ENCODE measurements at places on chromosomes 6 and 20.
A peak's percentile ranks its signal among the peaks of the same experiment; 100 is the strongest.

DNA sequence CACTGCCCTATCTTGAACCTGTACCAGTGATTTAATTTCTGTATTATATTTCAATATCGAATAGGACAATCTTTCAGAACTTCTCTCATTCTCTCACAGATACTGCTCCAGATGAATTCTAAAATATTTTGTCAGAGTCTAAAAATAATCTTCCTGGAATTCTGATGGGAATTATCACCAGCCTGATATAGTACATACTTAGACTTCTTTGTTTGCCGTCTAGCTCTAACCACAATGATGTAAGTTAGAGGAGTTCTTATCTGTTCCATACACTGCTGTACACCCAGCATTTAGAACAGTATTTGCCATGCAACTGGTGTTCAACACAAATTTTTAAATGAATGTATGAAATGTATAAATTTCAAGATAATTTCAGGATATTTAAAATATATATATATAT, 1.3 kb upstream of the HUS1B start:
- peak; percentile 69 for DNase-seq

DNA sequence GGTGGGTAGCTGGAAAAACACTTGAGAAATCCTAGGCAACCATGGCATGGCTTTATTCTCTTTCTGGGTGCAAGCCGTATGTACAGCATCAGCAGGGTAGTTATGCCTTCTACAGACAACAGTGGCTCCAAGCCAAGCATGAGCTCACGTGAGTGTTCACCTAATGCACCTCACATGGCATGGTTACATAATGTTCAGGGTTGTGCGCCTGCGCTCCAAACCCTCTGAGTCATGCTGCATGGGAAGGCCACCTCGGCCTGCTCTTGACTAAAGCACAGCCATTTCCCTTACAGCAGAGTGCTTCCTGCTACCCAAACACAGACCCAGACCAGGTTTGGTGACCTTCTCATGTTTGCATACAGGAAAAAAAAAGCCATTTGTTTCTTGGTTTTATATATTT, 96.2 kb downstream of the VIP start:
- DNase-seq: no peak

GRCh38 chr6:131197716-131198115, 62.4 kb downstream of the AKAP7 start:
- DNase-seq: no peak

DNA sequence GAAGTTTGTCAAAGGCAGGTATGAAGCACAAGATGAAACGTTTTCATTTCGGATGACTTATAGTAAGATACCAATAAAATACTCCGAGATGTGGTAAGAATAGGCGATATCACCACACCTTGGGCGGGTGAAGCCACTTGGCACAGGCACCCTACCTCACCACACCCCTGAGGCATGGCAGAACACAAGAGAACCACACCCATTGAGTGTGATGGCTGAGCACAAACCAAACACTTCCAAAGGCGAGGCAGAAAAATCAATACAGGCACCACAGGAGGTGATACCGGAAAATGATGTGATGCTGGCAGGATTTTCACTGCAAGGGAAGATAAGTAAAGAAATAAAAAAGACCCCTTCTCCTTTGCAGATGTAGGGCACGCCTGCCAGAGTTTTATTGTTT, 332.9 kb upstream of the PRDM1 start:
- DNase-seq: no peak

- DNase-seq: no peak
These were observed 21.4 kb downstream of the SLC12A5 start for GRCh38 chr20:46050444-46050843.

DNA sequence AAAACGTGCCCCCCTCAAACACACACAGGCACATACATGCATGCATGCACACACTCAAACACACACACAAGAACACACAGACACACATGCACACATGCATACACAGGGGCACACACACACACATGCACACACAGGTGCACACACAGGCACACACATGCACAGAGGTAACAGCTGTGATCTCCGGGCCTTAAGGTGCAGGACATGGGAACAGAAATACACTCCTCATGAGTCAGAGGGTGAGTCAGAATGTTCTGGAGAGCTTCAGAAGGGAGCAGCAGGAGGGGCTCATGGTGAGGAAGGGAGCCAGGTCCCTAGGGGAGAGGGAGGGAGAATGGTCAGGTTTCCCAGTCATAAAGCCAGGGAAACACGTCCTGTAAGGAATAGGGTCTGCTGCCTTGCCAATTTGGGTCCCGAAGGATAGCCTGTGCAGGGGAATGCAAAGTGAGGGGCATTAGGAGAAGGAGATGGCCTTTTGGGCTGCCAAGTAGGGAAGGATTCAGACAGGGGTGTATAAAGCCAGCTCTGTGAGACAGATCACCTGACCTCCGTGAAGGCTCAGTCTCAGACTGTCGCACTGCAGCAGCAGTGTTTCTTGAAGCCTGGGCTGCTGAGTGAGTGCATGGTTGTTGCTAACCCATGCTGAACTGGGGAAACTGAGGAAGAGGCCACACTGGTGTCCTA, 123.9 kb downstream of the MAFB start:
- peak; percentile 47 for DNase-seq

GRCh38 chr6:139711804-139712585, 337.5 kb upstream of the CITED2 start:
- peak; percentile 59 for DNase-seq

GRCh38 chr6:109304284-109305015, 77.8 kb downstream of the CD164 start:
- peak; percentile 57 for DNase-seq

DNA sequence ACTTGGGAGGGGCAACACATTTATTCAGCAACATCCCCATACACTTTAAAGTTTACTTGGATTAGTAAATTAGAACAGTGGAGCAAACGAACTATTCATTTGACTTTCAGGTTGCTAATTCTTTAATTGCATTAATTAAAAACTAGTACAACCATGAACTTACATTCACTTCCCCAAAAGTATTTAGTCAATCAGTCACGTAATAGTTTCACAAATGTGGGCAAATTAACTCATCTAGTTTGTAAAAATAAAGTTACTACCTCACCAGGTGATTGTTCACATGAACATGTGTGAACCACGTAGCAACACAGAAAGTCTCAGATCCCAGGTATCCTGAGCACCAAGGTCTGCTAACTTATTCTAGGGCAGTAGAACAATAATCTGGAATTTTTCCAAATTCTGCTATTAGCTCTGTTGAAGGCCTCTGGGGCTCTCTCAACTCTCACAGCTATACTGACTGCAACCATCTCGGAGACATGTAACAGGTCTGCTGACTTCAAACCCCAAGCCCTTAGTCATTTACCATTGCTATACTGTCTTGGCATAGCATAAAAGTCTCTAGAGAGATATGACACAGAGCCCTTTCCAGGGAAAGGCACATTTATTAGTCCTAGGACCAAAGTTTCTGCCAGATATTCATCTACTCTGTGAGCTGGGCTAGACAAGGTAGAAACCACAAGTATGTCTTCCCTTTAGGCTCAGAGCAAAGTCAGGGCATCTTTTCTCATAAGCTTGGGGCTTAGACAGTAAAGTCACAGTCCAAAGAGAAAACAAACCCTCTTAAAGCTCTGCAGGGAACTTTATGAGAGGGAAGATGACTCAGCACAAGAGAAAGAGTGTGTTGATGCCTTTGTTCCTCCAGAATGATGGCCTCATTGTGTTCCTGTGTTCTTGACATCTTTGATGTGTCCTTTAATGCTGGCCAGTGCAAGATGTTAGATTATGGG, 50.9 kb upstream of the CCDC28A start:
- peak; percentile 7 for DNase-seq

DNA sequence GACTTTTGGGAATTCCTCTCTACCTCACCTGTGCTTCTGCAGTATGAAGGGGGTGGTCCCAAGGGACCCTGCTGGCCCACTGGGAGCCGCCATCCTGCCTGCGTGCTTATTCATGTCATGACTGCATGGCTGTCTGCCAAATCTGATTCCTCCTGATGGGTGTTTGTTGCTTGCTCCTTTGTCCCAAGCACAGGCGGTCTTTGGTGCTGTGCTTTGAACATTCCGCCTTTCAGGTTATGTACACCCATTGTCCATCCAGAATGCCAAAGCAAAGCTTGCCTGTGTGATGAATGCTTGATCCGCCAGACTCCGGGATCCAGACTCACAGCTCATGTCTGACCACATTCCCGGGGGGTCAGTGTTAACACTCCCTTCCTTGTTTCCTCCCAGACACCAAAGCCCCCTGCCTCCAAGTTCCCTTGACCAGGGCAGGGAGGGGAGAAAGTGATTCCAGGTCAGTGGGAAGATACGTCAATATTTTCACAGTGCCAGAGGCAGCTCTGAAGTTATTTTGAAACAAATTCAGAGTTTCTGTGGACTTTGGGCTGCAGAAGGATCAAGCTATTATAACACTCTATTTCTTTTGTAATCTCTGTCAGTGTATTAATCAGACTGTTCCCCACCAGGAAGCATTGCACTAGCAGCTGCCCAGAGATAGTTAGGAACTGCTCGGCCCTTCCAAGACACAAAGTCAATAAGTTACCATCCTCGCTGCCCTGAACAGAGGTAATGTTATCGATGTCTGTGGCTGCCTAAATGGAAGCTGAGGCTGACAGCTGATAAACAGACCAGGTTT, 9.5 kb downstream of the DAAM2 start:
- no peak for DNase-seq

- DNase-seq: no peak
These were observed 216.1 kb upstream of the SGK1 start for GRCh38 chr6:134533991-134534390.

Data from NCI-H226 (cell line).